ENCODE measurements at places on chromosomes 3 and 15.

DNA sequence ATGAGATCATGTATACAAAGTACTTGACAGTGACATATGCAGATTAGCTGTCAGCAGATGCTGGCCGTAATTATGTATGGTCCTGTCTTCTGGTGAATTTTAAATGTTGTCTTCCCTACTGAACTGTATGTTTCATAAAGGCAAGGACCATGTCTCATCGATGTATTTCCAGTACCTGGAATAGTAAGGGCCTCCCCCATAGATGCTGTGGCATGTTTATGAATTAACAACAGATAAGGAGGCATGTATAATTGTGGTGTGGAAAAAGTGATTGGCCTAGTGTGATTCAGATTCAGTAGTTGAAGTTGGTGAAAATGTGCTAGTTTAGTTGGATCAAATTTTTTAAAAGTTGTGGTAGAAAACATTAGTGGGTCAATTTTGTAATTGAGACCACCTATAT lies 202.7 kb upstream of the SLC2A2 start:
- no peak for DNase-seq

DNA sequence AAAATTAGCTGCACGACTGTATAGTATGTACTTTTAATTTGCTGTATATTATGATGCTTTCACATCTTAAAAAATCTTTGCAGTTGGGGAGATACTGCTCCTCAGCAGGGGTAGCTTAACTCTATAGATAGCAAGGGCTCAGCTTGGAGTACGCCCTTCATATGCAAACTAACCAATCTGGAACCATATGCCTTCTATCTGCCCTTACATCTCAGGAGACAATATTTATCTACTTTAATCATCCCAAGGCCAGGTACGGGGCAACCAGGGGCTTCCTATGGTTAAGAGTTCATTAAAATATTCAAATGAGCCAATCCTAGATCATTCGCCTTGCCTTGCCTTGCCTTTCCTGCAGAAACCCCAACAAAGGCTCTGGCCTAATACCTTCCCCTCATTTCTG lies 204.1 kb upstream of the ZBTB20 start:
- DNase-seq: no peak

DNA sequence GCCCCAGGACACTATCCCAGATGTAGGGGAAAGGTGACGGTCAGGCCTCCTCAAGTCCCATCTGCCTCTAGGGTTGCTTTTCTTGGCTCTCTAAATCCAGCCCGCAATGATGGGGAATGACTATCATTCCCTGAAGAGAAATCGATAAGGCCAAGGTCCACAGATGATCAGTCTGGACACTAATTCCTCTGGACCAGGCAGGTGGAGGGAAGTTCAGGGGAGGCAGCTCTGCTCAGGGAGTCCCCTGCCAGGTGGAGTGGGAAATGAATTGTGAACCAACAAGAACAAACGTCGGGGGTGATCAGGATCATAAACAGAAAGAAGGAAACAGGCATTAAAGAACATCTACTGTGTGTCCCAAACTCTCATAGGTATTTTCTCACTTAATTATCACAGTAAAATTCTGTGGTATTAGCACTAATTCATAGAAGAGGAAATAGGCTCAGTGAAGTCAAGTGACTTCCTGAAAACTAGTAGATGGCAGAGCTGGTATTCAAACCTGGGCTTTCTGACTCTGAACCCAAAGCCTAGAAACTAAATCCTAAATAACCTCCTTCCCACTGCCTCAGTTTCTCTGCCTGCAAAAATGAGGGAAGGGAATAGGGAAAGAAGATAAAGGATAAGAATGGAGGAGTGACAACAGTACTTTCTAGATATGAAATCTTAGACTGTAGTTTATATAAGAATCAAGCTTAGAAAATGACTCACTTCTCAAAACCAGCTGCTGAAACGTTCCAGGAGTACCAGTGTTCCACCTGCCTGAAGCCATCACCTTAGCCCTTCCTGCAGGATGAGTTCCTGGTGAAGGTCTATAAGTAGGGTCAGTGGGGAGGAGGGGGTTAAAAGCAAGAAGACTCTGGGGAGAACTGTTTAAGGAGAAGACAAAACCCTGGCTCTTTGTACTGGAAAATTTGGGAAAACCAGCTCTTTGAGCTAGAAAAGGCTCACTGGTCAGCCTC lies 7.5 kb downstream of the BMF start:
- no peak for DNase-seq

DNA sequence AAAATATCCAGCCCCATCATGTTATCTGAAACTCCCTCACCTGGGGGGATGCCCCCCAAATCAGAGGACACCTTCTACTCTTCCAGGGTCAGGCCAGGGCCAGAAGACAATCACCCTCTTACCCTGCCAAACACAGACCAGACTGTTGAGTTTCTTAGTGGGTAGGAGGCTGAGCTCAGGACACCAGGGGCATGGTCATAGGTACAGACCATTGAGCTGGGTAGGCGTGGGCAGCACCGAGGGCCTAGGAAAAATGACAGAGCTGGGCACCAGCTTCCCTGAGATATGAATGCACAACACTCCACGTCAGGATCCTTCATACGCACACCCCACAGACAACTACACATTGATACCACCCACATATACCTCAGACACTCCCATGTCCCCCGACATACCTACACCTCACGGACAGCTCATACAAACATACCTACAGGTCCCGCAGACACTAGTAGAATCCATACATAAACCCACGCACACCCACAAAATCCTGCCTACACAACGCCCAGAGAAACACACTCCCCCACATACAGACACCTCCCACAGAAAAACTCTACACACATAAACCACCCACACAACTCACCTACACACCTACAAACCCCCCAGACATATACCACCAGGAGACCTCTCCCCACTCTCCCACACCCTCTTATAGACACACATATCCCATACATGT lies 11.8 kb downstream of the AP3B2 start:
- DNase-seq: no peak

GRCh38 chr15:58247855-58248842 lies 110.0 kb downstream of the AQP9 start:
- peak; percentile 73 for DNase-seq

GRCh38 chr15:90703455-90703854 lies 13.7 kb upstream of the BLM start:
- no peak for DNase-seq

GRCh38 chr15:64695561-64695992 lies 79.8 kb downstream of the RBPMS2 start:
- DNase-seq: no peak

GRCh38 chr3:123337226-123337625 lies 111.7 kb downstream of the ADCY5 start:
- DNase-seq: no peak

DNA sequence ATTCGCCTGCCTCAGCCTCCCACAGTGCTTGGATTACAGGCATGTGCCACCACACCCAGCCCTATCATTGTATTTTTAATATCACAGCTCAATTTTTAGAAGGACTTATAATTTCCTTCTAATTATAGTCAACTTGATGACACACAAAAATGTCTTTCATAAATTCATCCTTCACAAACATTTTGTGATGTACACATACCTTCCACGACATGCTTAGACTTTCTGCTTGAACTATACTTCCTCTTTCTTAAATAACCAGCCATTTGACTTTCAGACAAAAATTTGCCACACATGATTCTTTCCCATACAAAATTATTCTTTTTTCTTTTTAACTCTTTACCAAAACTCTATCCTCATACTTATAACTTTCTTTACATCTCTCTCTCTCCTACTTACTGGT lies 48.4 kb upstream of the CCK start:
- DNase-seq: no peak

GRCh38 chr15:91852741-91853510 lies 582 bp upstream of the SLCO3A1 start:
- DNase-seq: peak; percentile 87

DNA sequence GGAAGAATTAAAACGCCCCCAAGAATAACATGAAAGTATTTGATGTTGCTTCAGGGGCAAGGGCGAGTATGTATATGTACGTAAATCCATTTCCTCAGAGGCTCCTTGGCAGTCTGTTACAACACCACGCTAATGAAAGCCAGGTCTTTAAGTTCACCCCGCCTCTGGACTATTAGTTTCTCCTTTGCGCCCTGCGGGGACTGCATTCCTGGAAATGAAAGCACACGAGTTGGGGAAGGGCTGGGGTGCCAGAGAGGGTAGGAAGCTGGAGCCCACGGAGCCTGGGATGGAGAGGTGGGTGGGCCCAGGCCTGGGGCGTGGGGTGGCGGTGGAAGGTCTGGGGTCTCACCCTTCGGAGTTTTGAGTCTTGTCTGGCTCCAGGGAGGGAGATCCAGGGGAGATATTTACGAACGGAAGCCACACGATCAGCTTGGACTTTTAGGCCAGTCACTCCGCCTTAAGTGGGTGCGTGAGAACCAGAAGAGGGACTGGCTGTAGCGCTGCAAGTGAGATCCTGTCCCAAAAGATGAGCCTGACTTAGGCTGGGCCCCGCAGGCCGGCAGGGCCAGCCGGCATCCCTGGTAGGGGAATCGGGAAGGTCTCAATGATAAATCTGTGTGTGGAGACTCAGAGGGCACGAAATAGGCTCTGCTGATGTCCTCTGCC lies 1.6 kb upstream of the PLCL2 start:
- no peak for DNase-seq

DNA sequence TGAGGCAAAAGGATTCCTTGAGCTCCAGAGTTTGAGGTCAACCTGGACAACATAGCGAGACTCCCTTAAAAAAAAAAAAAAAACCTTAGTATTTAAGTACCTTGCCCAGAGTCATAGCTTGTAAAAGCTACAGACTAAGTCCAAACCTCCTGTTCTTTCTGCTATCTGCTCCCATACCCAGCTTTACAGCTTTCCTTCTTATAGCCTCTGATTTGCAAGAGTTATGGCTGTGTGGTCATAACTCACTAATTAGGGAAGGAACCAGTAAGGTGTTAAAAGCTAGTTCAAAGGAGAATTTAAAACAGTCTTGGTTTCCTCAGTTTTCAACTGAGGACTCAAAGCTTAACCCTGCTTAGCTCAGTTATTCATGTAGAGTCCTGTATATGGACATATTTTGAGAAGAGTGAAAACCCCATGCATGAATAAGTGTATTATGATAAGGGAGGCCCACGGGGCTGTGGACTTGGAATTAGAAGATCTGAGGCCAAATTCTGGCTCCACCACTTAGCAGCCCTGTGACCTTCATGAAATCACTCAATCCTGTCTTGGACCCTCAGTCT lies 135.5 kb upstream of the SMAD3 start:
- DNase-seq: no peak

DNA sequence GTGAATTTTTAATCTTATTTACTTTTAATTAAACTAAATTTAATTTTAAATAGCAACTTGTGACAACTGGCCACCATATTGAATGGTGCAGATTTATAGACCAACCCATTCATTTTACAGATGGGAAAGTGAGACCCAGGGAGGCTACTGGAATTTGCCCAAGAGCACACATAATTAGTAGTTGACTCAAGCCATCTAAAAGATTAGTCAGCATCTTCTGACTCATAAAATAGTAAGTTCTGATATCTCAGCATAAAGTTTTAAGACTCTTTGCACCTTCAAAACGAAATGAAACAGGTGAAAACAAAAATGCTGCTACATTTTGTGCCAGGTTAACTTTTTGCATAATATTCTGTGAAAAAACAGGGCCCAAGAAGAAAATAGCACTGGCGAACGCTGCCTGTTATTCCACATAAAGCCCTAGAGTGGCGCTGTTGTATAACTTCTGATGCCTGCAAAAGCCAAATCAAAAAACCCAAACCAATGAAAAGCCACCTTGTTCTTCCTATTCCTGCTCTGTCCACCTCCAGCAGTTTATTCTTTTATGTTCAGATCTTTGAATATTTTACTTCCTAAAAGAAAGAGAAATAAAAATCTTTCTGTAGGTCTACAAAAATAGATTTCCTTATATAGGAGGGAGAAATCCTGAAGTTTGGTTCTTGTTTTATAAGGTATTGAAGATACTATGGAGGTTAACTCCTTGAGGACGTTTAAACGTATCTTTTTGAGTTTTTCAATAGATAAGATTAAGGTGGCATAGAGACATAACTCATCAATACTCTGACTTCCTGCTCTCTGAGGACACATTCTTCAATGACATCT lies 62.8 kb downstream of the OTOL1 start:
- DNase-seq: no peak

- peak; percentile 10 for DNase-seq
Measured at GRCh38 chr15:75532413-75533250, 46.5 kb downstream of the PTPN9 start.

GRCh38 chr15:55683376-55683775 lies 59.6 kb downstream of the PRTG start:
- DNase-seq: no peak

- DNase-seq: no peak
Measured at GRCh38 chr3:30227571-30228301, 378.7 kb upstream of the TGFBR2 start.

- DNase-seq: no peak
Measured at GRCh38 chr3:58608648-58609047, 31.5 kb upstream of the FAM107A start.

GRCh38 chr15:91710080-91710698 lies 143.3 kb upstream of the SLCO3A1 start:
- DNase-seq: no peak

- DNase-seq: no peak
Measured at GRCh38 chr3:10999221-11000107, 6.9 kb downstream of the SLC6A1 start.

- DNase-seq: no peak
Measured at GRCh38 chr3:14319654-14320182, 82.7 kb upstream of the SLC6A6 start.

GRCh38 chr3:18919158-18919557 lies 229.2 kb upstream of the KCNH8 start:
- DNase-seq: no peak

- no peak for DNase-seq
Measured at GRCh38 chr15:94526071-94526689, 294.8 kb downstream of the MCTP2 start.

Data from C1 segment of cervical spinal cord (tissue), 14 donors.